ENCODE measurements at places on chromosomes 3 and 15.

- no peak for DNase-seq
These were observed 1.8 kb downstream of the TWF2 start for GRCh38 chr3:52237006-52237656.

DNA sequence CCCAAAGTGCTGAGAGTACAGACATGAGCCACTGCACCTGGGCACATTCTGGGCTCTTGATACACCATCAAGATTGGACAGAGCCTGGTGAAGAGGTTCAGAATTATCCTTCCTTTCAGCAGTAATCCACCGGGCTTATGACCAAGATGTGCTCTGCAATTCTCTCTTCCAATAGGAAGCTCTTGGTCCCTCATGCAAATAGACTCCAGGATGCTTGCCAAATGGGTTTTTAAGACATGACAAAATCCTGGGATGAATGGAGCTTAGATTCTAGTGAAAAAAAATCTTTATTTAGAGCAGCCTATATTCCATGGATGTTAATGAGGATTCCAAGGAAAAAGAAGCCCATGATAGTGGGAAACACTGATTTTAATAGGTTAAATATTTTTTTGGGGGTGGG is 119.1 kb downstream of the SV2B start:
- DNase-seq = no peak

GRCh38 chr3:72738752-72739530 is 109.3 kb downstream of the SHQ1 start:
- no peak for DNase-seq

GRCh38 chr3:129315998-129316247 is 37.3 kb downstream of the HMCES start:
- no peak for DNase-seq

GRCh38 chr15:66178531-66178910 is 75.0 kb downstream of the MEGF11 start:
- no peak for DNase-seq

Data from AML-193 (cell line).